ENCODE measurements at places on chromosomes 4 and X.

- DNase-seq: no peak
Observed at GRCh38 chrX:15298780-15299179, 16.7 kb downstream of the ASB11 start.

- DNase-seq: no peak
Observed at GRCh38 chr4:170089274-170089667, 485 bp downstream of the AADAT start.

DNA sequence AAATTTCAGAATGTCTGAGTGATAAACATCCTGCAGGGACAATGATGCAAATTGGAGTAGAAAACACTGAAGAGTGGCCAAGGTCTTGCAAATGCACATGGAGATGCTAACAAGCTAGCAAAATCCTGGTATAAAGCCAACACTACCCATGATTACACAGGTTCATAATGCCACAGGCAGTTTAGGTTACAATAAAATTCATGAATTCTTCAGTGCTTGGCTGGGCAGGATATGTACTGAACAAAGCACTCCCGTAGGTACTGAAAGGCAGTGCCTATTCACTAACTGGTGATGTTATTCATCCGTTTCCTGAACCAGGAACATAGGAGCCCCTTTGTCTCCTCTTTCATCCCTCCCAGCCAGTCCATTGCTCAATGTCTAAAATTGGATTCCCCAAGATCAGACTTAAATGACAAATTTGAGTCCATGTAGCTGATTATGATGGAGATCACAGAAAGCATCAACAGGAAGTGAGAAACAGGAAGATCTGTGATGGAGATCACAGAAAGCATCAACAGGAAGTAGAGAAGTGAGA lies 244.5 kb downstream of the DMD start:
- no peak for DNase-seq

DNA sequence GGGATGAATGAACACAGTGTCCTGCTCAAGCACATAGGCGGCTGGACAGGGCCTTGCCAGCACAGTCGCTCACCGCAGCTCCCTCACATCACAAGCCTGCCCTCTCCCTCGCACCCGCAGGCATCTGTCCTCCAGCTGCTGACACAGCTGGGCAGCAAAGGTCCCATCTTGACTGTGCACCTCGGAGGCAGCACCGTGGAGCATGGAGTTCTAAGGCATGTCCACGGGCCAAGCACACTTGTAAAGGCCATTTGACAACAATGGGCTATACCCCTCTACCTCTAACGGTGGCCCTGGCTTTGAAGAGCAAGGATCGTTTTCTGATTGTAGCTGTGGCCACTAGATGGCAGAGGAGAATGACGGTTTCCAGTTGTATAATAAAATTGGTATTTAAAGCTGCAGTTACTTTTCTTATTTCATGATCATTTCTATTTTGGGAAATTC lies 53.8 kb downstream of the APLN start:
- no peak for DNase-seq

DNA sequence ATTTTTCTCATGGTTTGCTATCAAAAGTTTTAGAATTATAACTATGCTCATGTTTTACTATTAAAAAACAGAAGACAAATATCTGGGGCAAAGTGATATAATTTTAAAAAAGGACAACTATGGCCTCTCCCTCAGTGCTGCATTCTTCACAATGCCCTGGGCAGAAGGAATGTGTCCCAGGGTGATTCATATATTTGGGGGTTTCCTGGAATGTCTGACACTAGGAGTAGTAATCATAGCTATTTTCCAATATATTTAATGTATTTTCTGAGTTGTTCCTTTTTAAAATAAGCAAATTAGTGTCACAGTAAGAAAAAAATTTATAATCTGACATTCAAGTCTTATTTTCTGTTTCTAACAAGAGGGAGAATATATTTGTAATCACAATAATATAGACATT lies 281.7 kb downstream of the UNC5C start:
- no peak for DNase-seq

DNA sequence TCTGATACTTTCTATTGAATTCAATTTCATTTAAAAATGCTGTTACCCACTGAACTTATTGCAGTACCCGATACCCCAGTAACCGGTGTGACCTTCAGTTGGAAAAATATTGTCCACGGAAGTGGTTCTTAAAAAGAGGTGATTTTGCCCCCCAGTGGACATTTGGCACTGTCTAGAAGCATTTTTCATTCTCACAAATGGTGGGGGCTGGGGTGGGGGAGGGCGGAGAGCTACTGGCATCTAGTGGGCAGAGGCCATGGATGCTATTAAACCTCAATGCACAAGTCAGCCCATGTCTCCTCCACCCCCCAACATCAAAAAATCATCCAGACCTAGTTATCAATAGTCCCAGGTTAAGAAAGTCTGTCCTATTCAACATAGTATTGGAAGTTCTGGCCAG lies 19.6 kb upstream of the CHM start:
- DNase-seq: no peak

DNA sequence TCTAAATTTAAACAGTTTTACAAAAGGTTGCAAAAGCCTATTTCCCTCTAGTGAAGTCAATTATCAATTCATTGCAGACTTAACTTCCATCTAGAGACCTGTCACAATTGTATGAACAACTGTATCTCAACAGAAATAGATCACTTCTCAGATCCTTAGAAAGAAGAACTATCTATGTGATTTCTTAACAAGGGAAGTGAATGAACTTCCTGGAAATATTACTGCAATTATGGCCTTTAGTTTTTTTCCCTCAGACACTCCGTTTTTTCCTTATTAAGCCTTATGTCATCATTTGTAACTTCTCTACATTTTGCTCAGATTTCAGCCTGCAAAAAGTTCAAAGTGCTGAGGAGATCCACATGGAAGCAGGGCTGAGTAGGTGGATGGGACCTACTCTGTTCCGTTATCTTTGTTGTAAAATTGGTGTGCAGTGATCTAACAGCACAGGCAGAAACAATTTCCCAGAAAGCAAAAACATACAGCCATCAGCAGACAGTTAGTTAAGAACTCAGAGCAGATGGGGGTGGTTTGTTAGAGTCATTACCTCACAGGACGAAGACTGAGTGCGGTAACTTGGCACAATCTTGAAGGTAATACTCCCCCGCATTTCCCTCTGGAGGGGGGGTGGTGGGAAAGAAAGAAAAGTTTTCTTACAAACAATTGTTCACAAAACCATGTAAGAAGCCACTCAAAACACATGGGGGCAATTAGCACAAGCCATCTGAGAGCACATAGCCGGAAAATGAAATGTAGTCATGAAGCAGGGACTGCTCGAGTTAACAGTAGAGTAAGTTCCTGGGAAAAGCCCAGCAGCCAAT lies 112.3 kb downstream of the NYX start:
- DNase-seq: no peak

GRCh38 chrX:125420809-125421208 lies 101.1 kb downstream of the TEX13C start:
- no peak for DNase-seq

GRCh38 chrX:13013363-13014110 lies 30.9 kb downstream of the FAM9C start:
- DNase-seq: no peak

GRCh38 chr4:140085062-140085622 lies 68.8 kb downstream of the MAML3 start:
- DNase-seq: no peak

DNA sequence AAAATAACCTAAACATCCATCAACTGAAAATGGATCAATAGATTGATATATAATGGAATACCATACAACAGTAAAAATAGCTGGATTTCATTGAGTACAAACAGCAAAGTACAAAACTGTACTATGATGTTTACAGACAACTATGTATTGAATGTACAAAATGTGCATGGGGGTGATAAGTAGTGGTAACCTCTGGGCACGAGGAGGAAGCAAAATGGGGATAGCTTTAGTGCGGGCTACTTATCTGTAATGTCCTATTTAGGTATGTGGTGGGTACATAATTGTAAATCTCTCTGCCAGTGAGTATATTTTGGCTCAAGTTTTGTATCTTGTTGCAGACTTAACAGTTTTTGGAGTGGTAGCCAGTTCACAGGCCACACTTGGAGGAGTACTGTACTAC lies 123.6 kb downstream of the STAG2 start:
- DNase-seq: no peak

Data from activated B cell treated with CpG ODN at 0.5 μM for 24 hours (primary cell).